ENCODE measurements at places on chromosomes 11 and 22. TPM values are rescaled to one million over a fixed set of nuclear protein-coding genes. Genes with fewer than 3 reads are reported as not detected.
A peak's percentile ranks its signal among the peaks of the same experiment; 100 is the strongest.

The SNX32 gene
- 2.6 TPM for polyA plus RNA-seq

DNA sequence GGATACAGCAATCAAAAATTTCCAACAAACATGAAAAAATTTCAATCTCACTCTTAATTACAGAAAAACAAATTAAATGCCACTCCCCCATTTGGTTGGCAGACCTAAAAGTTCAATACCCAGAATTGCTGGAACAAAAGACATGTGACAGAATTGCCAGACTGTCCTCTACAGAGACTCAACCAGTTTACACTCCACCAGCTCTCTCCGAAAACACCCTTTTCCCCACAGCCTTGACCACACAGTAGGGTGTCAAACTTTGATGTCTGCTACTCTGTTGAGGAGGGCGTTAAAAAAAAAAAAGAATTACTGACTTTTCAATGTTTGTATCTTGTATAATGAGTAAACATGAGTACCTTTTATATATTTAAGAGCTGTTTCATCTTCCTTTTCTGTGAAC, 44.7 kb upstream of the YPEL1 start:
- no peak for DNase-seq

The VWA5A gene
- polyA plus RNA-seq = 13.7 TPM

DNA sequence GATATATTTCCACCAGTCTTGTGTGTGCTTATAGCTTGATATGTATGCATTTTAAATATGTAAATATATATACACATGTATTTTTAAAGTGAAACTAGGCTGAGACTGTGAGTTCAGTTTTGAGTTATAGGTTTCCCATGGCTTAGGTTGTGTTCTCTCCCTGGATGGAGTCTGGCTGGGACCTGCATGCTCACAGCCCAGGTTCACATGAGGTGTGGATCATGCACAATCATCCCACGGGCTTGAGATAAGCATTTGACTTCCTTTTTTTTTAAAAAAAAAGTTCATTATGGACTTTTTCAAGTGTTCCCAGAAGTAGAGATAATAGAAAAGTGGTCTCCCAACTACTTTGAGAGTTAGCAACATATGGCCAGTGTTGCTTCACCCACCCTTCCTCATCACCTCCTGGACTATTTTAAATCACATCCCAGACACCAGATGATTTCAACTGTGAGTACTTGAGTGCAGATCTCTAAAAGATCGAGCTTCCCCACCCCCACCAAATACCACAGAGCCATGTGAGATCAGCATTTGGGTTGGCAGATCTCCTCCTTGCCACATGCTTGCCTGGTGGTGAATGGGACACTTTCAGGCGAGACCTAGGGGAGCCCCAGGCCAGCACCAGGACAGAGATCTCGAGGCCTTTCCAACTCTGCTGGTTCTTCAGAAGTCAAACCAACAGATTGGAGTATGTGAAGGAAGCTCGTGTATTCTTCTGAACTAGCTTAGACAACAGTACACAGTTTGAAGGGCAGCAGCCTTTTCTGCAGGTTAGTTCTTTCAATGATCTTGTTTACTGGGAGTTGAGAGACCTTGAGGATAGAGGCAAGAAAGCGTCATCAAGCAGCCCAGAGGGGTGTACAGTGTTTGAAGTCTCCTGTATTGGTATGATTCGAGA, 15.9 kb downstream of the MED15 start:
- DNase-seq = no peak

The MS4A4E gene
- 0.76 TPM for polyA plus RNA-seq

The PICK1 gene
- 37.2 TPM for polyA plus RNA-seq

GRCh38 chr11:111765984-111766833, at the start of gene PPP2R1B:
PPP2R1B (minus strand) TSS chr11:111766389; CDS start chr11:111766361, 28 bp downstream.
- DNase-seq = peak; percentile 76

- no peak for DNase-seq
Observed at GRCh38 chr11:74849525-74850391, 99.1 kb downstream of the XRRA1 start.

- DNase-seq = no peak
Observed at GRCh38 chr11:35932681-35933319, 11.1 kb upstream of the LDLRAD3 start.

DNA sequence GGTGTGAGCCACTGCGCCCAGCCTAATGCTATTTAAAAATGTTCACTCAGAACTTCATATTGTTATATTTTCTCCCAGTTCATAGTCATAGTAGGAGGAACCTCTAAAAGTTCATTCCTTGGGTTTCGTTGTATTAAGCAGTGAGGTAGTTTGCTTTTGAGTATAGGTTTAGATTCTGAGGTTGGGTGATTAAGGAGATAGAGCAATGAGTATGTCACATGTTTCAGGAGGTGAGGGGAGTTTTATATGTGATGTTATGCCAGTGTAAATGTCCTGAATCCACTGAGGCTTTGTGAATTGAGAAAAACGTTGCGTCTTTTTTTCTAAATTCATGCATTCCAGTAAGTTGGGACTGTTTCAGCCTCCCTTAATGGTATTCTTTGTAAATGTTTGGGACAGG, 4.2 kb downstream of the UBE2L3 start:
- no peak for DNase-seq

The ANGPTL5 gene
- polyA plus RNA-seq = not detected

DNA sequence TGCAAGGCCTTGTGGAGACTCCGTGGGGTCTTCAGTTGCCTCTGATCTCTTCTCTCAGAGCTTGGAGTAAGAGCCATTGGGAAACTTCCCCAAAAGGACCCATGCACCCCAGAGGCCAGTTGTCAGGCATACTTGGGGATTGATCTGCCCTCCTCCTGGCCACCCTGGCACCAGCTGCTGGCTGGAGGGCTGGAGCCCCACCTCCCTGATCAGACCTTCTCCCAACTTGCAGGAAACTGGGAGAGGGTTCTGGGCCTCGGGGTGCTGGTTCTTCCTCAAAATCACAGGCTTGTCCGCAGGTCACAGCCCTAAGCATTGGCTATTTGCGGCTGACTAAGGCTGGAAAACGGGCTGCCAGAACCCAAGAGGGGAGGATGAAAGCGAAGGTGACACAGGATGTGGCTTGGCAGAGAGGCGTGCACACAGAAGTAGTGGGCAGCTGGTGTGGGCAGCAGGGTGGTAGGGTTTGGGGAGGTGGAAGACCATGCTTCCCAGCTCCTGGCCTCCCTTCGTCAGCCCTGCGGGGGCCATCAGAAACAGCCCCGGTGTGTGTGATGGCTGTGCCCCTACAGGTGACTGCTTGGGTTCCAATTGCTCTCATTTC, 1.3 kb upstream of the DGKZ start:
- DNase-seq = no peak

- DNase-seq = no peak
Observed at GRCh38 chr22:45157907-45158306, 5.8 kb upstream of the NUP50 start.

GRCh38 chr11:119728651-119729580, at the start of gene NECTIN1:
NECTIN1 (minus strand) TSS chr11:119729200; CDS start chr11:119728553, 647 bp downstream.
- DNase-seq = peak; percentile 93

GRCh38 chr11:109015283-109015682, 350.4 kb downstream of the DDX10 start:
- DNase-seq = no peak

GRCh38 chr11:117187799-117188481, 9.4 kb downstream of the SIDT2 start:
- DNase-seq = no peak

- DNase-seq = no peak
Observed at GRCh38 chr22:50302564-50302963, 4.9 kb downstream of the PLXNB2 start.

DNA sequence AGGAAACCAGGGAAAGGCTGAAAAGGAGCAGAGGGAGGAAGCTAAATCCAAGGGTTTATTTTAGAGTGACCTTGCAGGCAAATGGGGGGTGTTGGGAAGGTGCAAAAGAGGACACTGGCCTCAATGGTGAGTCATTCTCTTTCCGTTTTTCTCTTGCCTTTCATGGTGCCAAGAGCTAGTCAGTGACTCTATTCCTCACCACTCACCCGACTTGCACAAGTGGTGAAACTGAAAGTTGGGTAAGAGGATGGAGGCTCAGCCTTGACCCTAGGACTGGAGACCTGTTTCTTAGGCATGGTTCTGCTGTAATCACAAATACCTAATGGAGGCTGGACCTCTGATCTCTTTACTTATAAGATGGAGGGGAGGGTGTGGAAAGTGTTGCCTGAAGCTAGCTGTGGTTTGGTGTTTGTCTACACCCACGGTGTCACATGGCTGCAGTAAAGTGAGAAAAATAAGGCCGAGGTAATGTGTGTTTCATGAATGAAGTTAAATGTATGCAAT, 67.3 kb upstream of the CREB3L1 start:
- DNase-seq = no peak

The C11orf52 gene
- 10.0 TPM for polyA plus RNA-seq

DNA sequence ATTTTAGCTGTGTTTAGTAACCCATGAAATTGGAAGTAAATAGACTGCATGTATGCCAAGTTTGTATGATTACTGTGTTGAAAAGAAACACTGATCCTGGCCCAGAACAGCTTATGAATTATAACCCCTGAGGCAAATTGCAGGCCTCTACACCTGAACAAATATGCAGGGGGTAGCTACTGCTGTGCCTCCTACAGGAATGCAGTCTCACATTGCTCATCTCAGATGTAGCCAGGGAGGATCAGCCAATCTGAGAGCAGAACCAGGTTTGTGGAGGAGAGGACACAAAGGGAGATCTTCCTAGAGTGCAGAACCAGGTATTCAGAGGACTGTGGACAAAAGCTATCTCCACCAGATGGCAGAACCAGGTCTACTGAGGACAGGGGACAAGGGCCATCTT, 442.2 kb upstream of the DDI1 start:
- DNase-seq = no peak

Data from left kidney (tissue), 8 donors.